ENCODE measurements at places on chromosomes 12 and 14.

DNA sequence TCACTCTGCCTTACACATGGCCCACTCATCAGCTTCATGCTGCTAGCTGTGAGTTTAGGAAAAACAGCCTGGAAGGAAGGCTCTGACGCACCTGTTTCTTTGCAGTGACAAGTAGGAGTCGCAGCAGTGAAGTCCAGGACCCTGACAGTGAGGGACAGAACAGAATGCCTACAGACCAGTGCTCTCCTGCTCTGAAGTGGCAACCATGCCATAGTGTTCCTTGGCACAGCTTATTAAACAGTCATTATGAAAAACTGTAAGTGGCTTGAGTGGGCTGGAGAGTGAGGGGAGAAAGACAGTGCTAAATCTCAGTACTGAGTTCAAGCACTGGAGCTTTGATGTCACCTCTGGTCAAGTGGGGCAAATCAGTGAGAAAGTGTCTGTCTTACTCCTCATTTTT lies 61.7 kb downstream of the MYRFL start:
- DNase-seq: no peak

DNA sequence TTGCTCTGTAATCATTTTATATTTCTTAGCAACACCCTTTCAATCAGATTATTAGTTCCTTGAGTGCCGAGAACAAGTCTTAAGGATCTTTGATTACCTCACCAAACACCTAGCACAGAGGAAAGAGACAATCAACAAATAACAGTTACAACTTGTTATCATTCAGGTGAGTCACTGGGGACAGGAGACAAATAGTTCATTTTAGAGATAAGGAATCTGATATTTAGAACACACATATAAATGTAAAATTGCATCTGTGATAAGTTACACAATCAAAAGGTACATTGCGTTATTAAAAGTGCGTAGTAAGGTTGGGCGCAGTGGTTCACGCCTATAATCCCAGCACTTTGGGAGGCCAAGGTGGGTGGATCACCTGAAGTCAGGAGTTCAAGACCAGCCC lies 5.1 kb upstream of the STXBP6 start:
- no peak for DNase-seq

DNA sequence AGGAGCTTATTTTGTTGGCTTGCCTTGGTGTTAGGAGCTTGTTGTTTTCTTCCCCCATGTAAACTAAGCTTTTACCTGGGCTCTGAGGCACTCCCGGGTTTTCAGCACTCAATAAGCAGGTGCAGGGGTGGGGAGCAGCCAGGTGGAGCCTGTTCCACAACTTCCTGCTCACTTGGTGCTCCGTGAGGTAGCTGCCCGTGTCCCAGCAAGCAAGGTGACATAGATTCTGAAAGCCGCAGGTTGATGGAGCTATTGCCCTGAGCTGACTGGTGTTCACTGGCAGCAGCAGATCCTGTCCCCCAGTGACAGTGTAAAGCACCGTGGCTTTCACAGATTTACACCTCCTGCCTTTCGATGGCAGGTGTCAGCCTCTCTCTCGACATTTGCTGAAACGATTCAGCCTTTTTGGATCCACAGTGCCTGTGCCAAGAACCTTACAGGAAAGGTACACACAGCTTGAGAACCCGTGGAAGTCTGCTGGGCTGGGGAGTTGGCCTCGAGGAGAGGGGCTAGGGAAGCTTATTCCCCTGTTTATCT lies 295.7 kb upstream of the FKBP4 start:
- no peak for DNase-seq

DNA sequence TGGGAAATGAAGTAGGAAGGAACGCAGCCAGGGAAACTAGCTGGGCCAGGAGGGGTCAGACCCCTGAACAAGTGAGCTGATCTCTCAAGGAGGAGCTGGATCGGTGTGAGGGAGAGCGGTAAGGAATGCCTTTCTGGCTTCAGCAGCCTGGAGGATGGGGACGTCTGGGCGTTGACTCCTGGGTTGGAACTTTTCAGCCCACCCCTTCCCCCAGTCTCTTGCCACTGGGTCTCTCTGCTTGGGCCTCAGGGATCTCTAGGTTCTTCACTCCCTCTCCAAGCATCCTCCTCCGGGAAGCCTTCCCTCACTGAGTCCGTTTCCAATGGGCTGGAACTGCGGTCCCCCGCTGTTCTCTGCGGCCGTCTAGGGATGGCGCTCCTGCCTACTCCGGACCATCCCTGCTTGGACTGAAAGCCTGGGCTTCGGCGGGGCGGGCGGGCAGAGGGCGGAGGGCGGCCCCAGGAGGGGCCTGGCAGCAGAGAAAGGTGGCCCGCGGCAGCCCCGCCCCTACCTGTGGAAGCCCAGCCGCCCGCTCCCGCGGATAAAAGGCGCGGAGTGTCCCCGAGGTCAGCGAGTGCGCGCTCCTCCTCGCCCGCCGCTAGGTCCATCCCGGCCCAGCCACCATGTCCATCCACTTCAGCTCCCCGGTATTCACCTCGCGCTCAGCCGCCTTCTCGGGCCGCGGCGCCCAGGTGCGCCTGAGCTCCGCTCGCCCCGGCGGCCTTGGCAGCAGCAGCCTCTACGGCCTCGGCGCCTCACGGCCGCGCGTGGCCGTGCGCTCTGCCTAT lies at the start of gene KRT7:
TSS of gene KRT7 (plus strand) at position 570 of the 788 bp plus-strand sequence. CDS start at position 624, 54 bp downstream.
- no peak for DNase-seq

DNA sequence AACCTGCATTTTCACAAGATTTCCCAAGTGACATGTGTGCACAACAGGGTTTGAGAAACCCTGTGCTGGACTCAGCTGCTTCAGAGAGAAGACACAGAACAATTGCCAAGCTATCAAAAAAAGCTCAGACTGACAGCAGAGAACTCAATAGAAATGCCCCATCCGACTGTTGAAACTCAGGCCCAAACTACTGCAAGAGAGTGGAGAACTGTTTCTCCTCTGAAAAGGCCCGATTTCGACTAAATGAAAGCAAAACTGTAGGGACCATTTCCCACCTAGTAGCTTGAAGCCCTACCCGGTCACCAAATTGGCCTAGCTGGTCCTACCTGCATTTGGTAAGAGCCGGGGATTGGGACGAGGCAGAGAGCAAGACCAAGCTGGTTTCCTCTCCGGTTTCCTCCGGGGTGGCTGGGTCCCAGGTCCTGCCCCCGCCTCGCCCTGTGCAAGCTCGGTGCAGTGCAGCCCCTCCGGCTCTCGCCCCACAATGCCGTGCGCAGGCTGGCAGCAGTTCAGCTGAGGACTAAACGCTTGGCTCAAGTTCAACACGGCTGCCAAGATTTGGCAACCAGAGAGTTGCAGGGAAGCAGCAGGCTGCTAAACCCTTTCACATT lies 1180.6 kb downstream of the VRK1 start:
- DNase-seq: peak; percentile 38

DNA sequence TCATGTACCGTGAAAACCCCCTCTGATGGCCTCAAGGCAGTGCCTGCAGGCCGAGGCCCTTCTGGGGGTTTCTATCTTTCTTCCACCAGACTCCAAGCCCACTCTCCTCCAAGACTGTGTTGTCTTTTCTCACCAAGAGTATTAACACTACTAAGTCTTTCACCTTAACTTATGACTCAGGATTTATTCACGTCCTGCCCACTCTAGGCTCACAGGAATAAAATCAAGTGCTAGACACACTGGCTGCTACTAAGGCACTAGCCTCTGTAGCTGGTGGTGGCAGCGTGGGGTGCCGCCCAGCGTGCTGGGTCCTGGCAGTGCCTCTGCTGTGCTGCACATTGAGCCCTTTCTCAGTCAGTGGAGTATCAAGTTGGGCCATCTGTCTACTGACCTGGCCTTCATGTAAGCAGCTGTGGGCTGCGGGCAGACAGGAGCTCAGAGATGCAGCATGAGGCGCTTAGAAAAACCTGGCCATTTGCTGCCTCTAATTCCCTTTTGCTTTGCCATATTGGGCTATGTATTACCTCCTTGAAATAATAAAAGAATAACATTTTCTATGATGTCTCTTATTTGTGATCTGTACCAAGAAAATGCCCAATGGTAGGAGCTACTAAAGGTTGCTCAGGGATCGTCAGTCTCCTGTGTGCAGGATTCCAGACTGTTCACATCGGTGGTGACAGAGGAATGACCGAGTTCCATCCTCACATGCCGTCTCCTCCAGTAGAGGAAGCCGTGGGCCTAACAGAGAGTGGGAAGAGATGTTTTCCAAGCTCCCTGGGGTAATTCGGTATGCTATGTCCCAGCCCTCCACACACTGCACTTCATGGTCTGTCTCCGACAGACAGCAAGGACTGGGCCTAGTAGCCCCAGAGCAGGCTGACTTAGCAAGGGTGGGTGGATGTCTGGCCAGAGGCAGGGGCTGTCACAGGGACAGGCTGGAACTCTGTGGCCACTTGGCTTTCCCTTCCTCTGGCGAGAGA lies 39.9 kb downstream of the MAX start:
- no peak for DNase-seq

DNA sequence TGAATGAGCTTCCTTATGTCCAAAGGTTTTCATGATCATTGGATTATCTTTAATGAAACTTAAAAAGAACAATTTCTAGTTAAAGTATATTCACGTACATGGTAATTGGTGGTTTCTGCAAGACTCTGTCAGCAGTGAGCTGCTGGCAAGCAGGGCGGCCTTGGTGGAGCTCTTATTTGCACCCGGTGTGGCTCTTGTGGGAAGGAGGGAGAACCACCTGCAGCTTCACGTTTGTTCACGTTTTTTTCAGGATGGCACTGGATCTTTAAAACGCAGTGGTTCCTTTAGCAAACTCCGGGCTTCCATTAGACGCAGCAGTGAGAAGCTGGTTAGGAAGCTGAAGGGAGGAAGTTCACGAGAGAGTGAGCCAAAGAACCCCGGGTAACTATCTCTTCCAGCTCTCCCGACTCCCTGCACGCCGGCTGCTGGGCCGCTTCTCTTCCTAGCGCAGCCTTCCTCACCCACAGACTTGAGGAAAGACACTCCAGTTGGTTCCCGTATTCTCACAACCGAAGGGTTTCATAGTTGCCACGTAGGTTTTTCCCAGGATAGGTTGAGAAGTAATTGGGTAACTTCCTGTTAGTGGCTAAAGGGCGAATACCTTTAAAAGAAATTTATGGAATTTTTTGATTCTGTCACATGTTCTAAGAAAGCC lies 28.3 kb downstream of the XRCC3 start:
- DNase-seq: no peak

DNA sequence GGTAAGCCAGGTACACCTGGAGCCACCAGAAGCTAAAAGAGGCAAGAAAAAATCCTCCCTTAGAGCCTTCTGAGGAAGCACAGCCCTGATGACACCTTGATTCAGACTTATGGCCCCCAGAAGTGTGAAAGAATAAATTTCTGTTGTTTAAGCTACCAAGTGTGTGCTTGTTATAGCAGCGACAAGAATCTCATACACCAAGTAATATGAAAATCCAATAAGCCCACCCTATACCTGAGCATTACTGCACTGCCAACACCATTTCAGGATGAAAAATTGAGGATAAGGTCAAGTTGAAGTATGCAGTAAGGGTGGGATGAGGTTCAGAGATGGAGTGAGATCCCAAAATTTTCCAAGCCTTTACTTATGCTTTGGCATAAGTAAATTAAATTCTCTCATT lies 163.6 kb upstream of the CCDC196 start:
- DNase-seq: no peak

- no peak for DNase-seq
Measured at GRCh38 chr12:56231184-56231582, 1.3 kb downstream of the SLC39A5 start.

GRCh38 chr12:50677858-50678257 lies 86.0 kb upstream of the ATF1 start:
- DNase-seq: peak; percentile 16

DNA sequence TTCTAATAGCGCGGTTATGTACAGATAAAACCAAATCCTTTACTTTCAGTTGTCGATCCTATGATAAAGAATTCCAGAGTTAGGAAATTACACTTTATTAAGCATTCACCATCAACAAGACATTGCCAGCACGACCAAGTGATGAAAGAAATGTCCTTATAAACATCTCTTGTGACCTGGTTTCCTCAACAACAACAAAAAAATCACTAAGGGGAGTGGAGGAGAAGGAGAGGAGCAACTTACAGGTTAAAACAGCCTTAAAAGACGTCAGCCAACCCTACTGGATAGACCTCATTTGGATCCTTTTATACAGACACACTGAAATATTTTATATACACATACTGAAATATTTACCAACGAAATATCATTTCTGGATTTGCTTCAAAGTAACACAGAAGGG lies 22.8 kb downstream of the SART3 start:
- no peak for DNase-seq

GRCh38 chr12:22677781-22678574 lies 53.0 kb downstream of the ETNK1 start:
- DNase-seq: no peak

GRCh38 chr12:22938323-22938722 lies 313.4 kb downstream of the ETNK1 start:
- DNase-seq: no peak

DNA sequence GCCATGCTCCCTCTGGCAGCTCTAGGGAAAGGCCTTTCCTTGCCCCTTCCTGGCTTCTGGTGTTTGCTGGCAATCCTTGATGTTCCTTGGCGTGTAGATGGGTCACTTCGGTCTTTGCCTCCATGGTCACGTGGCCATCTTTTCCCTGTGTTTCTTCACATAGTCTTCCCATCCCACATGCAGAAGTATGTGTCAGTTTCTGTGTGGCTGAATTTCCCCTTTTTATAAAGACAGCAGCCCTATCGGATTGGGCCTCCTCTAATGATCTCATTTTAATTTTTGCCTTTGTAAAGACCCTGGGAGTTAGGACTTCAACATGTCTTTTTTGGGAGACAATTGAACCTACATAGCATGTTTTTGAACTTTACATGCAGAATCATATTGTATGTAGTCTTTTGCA lies 107.2 kb upstream of the FGD4 start:
- DNase-seq: no peak

DNA sequence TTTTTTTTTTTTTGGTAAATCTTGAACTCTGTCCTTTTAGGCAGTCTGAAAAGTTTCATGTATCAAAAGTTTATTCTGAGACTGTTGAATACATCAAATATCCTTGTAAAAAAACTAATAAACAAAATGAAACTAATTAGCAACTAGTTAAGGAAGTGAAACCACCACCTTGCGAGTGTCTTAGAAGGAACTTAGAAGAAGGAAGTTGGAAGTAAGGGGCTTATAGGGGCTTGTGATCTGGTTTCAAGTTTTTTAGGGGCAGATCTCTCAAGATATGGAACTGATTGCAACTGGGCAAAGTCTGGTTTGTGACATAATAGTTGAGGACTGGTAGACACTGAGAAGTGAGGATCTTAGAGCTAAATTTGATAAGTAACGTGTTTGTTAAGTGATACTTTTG lies 748.8 kb downstream of the C12orf50 start:
- DNase-seq: no peak

DNA sequence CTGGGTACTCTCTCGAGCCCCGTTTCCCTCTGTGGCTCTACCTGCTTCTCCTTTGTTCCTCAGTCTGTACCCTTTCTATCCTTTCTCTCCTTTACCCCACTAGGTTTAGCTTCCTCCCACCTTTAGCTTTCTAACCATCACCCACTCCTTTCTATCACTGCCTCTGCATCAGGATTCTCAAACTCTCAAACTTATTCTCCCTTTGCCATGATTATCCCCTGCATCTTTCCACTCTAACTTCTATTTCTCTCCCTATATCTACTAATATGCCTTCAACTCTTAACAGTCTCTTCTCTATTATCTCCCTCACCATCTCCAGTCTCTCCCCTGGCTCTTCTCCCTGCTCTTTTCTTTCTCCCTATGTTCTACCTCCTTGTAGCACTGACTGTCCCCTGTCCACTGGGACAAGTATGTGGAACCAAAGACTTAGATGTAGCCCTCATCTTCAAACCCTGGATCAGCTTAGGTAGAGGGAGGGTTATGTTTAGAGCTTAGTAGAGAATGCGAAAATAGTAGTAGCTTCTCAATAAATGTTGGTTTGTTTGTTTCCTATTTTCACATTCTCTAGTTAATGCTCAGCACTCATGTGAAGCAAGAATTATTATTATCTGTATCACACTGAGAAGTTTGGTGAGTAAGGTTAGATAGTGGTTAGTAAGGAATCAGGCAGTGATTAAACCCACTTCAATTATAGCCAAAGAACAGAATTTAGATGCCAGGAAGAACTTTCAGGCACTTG lies 3.4 kb downstream of the GDF11 start:
- DNase-seq: no peak

Measured in NCI-H446 (cell line).